ENCODE measurements at places on chromosomes 5 and 9. TPM values are rescaled to one million over a fixed set of nuclear protein-coding genes. Genes with fewer than 3 reads are reported as not detected.

The PCDHAC2 gene
- 22.6 TPM for polyA plus RNA-seq

The IL13 gene
- polyA plus RNA-seq = not detected

The GAS1 gene
- polyA plus RNA-seq = 1.0 TPM

The SLC23A1 gene
- polyA plus RNA-seq = not detected

The ELP1 gene
- polyA plus RNA-seq = 13.6 TPM

The GDA gene
- polyA plus RNA-seq = 0.66 TPM

The BDP1 gene
- 33.8 TPM for polyA plus RNA-seq

The TSSK1B gene
- polyA plus RNA-seq = not detected

The PTGDS gene
- 135 TPM for polyA plus RNA-seq

The MARVELD2 gene
- polyA plus RNA-seq = 0.66 TPM

The RAB24 gene
- 21.9 TPM for polyA plus RNA-seq

The DOK3 gene
- 0.44 TPM for polyA plus RNA-seq

The TSTD2 gene
- 3.4 TPM for polyA plus RNA-seq

The NIPAL4 gene
- not detected for polyA plus RNA-seq

The C5orf58 gene
- not detected for polyA plus RNA-seq

The TAF11L5 gene
- polyA plus RNA-seq = not detected

The ZFP37 gene
- polyA plus RNA-seq = 6.1 TPM

Data from Purkinje cell (primary cell).